ENCODE measurements at places on chromosomes 16 and 17.

DNA sequence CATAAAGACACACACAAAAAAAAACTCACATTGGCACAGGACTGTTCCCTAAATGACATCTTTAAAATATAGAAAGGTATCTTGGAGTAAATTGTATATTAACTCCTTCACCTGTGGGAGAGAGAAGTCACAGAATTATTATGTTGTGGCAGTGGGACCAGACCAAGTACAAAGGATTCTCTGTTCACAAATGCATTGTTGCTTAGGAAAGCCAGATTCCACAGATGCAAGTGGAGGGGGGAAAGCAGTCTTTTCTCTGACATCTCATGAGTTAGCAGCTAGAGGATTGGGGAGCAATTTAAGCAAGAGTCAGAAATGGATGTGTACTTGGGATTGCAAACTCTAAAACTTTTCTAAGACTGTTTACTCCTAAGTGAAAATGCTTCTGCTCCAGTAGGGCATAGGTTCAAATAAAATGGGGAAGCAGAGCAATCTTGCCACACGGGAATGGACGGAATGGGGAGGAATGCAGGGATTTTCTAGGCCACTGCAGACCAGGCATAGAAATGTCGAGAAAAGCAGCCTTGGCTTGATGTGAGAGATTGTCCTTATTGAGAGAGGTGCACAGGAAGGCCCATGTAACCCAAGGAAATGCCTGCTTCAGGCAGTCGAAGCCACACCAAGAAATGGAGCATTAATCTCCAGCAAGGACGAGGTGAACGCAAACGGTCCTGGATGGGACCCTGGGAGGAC, 4.1 kb upstream of the PMP22 start:
- DNase-seq: no peak

DNA sequence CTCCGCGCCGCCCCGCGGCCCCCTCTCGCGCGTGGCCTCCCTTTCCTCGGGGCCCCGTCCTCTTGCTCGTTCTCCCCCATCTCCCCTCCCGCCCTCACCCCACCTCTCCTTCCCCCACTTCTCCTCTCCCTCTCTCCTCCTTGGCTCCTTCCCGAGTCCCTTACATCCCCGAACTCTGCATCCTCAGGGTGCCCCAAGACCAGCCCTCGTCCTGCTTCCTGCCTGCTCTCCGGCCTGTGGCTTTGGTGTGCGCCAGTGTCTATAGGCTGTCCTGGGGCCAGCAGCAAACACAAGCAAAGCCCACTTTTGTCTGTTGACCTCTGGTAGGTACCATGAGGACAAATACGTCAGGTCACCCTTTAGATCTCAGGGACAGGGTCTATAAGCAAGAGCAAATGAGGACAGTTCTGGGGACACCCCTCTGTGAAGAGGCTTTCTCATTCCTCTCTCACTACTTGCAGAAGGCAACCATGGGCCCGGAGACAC, 284 bp upstream of the COPZ2 start:
- no peak for DNase-seq

DNA sequence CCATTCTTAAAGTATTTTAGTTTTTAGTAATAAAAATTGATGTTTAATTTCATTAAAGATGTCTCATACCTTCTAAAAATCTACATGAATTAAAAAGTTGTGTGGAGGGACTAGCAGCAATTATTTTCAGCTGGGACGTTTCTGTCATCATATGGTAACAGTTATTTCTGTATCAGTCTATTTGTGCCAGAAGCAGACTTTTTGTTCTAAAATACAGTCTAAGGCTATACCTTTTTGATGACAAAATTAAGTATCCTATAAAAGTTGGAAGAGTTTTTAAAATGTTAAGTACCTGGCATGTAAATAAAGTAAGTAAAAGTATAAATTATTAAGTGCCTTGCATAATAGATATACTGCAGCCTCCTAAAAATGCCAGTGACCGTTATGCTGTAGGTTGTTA, 5.9 kb downstream of the TAOK1 start:
- no peak for DNase-seq

DNA sequence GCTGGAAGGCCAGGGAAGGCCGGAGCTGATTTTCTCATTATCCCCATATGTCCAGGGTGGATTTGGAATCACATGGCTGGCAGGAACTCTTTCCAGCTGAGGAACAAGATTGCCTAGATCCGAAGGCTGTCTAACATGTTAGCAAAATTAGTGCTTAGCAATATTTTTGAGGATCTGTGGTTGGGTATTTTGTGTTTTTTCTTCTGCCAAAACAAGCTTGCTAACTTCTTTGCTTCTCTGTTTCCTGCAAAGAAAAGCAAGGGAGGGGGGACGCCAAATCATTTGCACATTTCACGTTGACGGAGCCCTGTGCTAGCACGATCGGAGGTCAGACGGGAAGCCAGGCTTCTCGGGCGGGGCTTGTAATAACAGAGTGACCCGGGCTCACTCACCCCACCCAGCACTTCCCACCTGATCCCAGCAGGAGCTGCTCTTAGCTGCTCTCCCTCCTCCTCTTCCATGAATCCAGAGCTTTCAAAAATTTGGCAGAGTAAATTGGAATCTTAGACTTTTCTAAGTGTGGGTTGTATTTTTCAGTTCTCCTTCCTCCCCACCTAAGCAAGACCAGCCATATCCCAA, 33.3 kb upstream of the FOXF1 start:
- no peak for DNase-seq

GRCh38 chr16:3066440-3066748, 954 bp downstream of the IL32 start:
- no peak for DNase-seq

DNA sequence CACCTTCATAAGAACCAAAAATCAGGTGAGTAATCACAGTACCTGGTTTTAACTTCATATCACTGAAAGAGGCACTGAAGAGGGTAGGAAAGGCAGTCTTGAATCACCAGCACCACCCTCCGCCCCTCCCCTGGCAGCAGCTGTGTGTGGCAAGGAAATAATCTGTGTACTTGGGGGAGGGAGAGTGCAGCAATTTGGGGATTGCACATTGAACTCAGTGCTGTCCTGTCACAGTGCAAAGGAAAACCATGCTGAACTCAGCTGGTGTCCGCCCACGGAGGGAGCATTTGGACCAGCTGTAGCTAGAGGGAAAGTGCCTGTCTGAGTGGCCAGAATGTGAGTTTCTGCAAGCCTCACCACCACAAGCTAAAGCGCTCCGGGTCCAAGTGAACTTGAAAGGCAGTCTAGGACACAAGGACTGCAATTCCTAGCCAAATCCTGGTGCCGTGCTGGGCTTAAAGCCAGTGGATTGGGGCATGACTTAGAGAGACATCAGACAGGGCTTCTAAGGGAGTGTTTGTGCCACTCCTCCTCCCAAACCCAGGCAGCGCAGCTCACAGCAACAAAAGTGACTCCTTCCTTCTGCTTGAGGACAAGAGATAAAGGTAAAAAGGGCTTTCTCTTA, 39.7 kb upstream of the ALDH3A1 start:
- DNase-seq: no peak
